ENCODE measurements at places on chromosomes 7 and 10.
A peak's percentile ranks its signal among the peaks of the same experiment; 100 is the strongest.

DNA sequence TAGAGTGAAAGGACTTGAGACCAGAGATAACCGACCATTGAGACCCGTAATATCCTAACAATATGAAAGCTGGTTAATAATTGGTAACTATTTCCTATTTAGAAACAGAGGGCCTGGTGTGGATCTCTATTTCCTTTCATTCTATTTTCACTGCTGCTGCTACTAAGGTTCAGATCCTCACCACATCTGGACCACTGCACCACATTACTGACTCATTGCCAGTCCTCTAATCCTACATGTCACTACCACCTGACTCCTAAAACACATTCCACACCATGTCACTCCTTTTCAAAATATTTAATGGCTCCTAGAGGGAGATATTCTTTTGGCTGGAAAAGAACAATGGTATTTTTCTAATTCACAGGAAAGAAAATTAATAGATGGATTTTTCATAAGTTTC is 6.4 kb downstream of the USP54 start:
- no peak for DNase-seq

GRCh38 chr10:133359554-133359971 is 1.7 kb upstream of the FUOM start:
- peak; percentile 82 for DNase-seq

GRCh38 chr7:29940199-29940598 is 49.4 kb downstream of the SCRN1 start:
- no peak for DNase-seq

GRCh38 chr7:22350466-22351328 is 6.3 kb downstream of the RAPGEF5 start:
- DNase-seq, result peak; percentile 26

All from NCI-H146 (cell line).